NCI-H146 (cell line): ENCODE measurements at places on chromosomes 16 and 17.

DNA sequence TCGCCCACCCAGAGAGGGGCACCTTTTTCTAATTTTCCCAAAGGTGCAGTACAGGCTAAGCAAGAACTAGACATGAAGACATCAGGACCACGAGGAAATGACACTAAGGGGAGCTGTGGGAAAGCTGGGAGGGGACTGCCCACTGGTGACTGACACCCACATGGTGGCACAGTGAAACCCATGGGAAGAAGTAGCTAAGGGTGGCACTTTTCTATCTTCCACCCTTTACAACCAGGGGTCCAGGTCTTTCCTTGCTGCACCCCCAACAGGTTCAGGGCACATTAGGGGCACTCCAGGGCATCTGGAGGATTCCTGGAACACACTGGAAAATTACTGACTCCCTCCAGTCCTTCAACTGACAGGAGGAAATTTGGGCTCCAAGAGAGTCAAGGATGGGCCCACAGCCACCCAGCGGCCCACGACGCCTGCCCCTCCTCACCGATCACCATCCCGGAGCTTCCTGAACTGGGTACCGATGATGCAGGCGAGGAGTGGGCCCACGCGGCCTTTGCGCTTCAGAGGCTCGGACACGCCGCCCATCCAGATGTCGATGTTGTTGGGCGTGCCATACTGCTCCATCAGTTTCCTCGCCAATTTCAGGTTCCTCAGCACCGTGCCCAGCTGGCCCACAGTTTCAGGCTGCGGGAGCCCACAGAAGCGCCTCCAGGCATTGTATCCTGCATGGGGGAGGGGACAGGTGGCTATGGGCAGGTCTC lies 9.4 kb downstream of the MPO start:
- DNase-seq, result no peak

DNA sequence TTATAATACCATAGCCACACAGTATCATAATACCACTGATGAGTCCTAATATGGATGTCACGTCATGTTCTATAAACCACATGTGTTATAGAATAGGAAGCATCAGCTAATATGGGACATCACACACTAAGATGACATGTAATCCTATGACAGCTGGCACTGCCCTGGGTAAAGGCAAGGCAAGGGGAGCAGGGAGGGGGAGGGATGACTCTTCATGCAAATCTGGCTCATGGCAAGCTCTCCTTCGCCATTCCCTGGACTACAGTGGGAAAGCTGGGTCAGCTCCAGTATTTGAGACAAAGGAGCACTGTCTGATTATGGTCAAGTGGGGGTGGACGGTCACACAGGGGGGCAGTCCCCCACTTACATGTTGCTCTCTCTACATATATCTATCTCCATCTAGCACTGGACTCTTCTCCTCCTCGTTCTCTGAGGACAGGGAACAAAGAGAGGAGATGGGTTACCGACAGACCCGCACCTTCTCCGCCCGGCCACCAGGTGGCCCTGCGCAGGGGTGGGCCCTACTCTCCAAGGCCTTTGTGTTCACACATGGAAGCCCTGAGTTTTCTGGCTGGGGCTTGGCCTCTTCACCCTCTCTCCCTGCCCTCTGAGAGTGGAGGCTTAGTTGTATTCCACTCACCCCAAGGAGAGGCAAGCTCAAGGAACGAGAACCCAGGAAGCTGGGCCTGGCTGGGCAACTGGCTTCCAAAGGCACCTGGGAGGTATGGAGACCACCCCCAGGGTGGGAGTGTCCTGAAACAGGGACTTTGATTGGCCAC lies 23.4 kb upstream of the MPO start:
- DNase-seq, result peak; percentile 48

DNA sequence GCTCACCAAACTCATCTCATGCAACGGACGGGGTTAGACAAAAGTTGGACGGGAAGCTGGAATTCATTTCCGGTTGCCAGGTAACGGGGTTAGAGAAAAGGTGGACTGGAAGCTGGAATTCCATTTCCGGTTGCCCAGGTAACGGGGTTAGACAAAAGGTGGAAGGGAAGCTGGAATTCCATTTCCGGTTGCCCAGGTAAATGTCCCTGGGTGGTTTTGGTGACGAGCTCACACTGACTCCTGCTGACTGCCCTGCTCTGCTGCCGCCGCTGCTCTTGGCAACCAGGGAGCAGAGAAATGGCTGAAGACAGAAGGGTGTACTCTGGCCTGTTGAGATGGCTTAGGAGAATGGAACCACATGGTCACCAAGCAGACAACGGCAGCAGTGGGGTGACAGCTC lies 170.3 kb upstream of the RPH3AL start:
- DNase-seq, result peak; percentile 25

- no peak for DNase-seq
These were observed 186.5 kb upstream of the CCL2 start for GRCh38 chr17:34068571-34068970.

- DNase-seq, result no peak
These were observed 381.6 kb upstream of the ASIC2 start for GRCh38 chr17:33674685-33675084.
